ENCODE measurements at places on chromosomes 3 and 15. TPM values are rescaled to one million over a fixed set of nuclear protein-coding genes. Genes with fewer than 3 reads are reported as not detected.

DNA sequence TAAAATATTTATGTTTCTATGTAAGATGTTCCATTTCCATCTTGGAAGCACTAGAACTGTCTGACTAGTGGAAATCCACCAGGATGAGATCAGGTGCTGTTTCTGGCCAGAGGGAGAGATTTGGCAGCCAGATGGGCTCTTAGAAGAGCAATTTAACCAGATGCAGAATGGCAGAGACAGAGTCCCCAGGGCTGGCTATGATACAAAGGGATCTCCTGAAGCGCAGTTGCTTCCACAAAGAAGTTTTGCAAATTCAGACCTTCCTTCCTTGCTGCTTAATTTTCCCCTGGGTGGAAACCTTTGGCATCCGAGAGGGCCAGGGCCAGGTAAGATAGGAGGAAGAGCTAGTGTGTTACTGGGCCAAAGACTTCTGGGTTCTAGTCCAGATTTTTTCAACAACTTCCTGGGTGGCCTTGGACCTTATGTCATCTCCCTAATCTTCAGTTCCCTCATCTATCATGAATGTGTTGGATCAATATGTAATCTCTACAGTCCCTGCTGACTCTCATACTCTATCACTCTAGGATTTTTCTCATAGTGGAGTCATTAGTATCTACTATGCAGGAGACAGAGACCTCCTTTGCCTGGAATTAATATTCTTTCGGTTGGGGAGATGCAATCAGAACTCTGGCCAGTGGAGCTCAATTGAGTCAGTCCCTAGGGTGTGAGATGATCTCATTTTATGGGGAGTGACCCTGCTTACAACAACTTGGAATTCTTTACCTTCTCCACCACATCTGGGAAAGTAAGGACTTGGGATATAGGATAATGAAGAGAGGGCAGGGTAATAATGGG, 41.1 kb upstream of the NDUFB4 start:
- no peak for DNase-seq

GRCh38 chr15:47964229-47964628, 156.6 kb upstream of the SLC24A5 start:
- no peak for DNase-seq

DNA sequence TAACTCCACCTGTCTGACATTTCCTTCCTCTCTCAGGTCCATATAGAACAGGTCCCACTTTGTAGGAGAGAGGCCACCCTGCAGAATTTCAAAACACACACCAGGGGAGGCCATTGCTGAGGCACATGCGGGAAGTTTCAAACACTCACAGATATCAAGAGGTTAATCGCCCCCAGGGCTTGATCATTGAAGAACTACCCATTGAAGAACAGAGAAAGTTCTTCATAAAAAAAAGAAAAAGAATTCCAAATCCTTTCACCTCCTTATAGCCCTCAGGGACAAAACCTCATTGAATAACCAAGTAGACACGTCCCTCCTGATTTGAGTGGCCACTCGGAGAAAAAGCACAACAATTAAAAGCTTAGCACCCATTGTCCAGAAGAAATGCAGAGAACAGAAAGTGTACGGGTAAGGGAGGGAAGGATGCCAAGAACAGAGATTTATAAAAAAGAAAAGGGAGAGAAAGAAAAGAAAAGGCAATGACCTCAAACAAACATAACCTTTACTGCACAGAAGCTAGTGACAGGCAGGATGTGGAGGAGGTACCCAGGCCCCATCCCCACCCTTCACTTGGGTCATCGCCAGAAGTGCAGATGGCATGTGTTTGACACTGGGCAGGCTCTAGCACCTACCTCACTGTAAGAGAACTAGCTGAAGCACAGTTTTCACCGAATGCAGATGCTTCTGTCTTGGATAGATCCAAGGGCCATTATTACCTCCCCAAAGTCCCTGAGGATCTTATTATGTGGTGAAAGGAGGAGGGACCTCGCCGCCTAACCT, 112.3 kb upstream of the HES1 start:
- no peak for DNase-seq

GRCh38 chr3:13655061-13655913, 106.4 kb downstream of the FBLN2 start:
- peak; percentile 67 for DNase-seq

DNA sequence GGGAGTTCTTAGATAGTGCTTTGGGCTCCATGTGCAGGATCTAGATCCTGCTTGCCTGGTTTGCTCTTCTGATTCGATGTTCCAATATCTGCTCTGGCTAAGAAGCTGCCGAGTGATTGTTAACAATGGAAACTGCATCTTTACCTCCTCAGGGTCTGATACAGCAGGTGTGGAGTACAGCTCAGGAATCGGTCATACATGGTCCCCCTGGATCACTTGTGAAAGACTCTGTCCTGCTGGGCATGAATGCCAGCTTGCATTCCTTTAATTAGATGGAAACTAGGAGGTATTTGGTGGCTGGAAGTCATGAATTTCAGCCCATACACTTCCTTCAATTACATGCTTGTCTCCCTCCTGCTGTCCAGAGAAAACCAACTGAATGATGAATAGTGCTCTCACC, 95.3 kb downstream of the CHRNA7 start:
- no peak for DNase-seq

- DNase-seq = no peak
Measured at GRCh38 chr3:16520970-16521881, 7.7 kb upstream of the RFTN1 start.

DNA sequence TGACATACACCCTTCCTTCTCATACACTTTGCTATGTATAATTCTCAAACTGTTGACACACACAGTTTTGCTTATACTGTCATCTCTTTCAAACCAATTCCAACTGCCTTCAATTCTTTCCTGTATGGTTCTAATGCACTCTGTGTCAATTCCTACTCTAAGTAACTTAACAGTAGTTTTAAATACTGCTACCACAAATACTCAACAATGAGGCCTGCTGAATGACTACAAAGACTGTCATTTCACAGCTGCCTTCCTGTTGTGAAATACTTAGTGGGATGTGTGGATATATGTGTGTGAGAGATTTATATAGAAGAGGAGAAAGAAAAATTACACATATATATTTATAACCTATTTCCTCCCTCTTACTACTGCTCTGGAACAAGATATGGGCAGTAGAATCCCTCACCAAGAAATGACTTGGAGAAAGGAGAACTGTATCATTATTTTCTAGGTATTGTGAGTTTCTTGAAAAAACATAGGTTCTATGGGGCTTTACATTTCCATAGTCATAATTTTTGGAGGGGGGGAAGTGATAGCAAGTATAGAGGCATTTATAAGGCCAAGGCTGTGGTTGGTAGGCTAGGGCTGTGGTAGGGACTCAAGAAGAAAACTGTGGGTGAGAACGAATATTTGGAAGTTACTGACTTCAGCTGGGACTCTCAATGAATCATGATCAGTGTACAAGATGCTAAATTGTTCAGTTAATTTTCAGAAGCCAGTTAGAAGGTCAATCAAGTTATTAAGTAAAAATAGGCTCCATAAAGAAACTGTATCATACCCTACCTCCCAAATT, 88.7 kb downstream of the ANKRD28 start:
- no peak for DNase-seq

DNA sequence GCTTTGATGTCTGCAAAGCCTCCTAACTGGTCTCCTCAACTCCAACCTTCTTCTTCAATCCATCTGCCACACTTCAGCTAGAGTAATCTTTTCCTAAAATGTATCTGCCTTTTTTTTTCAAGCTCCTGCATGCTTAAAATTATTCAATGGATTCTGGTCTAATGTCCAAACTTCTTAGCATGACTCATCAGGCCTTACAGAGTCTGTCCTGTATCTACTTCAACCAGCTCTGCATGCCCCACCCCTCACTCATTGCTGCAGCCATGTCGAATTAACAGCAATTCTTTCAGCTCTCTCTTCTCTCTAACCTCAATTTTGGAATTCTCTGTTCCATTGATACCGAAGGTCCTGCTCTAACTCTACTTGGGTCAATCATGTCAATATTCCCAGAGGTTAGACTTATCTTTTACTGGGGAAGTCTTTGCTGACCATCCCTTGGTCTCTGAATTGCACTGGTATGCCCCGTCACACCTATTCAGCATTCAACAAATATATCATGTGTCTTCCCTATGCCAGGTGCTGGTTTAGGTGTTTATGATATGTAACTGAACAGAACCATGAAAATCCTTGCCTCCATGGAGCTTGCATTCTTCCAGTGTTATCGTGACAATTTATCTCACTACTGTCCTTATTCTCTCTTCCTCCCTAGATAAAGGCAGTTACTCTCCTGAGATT, 88.5 kb upstream of the NANOGP8 start:
- no peak for DNase-seq

The VGLL3 gene
- total RNA-seq = not detected

The DMXL2 gene
- total RNA-seq = 11.8 TPM

The PARL gene
- 45.5 TPM for total RNA-seq

The GPR149 gene
- not detected for total RNA-seq

The PHLDB2 gene
- 5.1 TPM for total RNA-seq
